Renal cortex interstitium (tissue), 15 donors: ENCODE measurements at places on chromosomes 4 and X. TPM values are rescaled to one million over a fixed set of nuclear protein-coding genes. Genes with fewer than 3 reads are reported as not detected.

Gene RAB39B
- 3.6 TPM for polyA plus RNA-seq

Gene GLOD5
- polyA plus RNA-seq, result 1.6 TPM

DNA sequence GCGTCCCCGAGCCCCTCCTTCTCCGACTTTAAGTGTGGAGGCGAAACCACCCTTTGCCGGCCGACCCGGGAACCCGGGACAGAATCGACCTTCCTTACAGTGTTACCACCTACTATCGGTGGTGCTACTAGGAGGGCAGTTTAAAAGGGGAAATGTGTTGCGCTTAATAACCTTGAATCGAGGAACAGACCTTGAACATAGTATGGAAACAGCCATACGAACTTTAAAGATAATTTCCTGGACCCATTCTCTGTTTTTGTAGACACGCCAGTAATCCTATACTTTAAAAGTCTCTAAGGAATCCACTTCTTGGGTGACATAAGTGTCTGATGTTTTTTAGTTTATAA, 1.5 kb downstream of the ING2 start:
- no peak for DNase-seq

- no peak for DNase-seq
Observed at GRCh38 chr4:88937081-88937480, 119.9 kb downstream of the FAM13A start.

DNA sequence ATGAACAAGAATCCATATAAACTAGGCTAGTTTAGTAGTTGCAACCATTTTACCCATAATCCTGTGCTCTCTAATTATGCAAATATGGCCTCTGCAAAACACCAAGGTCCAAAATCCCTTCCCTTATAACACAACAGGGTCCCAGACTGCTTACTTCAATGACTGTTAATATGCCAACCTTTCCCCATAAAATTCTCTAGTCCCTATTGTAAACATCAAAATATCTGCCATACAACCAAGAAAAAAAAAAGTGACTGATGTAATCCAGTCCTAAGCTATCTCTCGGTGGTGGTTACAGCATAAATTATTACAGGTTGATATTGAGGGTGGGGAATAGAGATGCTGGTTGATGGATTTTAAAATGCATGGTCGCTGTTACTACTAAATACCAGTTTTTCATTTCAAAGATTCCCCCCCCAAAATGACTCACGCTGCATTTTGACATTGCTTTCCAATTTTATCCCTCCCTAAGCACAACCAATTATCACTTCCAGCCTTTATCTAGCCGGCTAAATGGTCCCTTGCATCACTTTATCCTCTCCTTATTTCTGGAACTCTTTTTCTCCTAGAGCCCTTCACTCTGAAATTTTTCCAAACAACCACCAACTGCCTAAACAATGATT, 44.8 kb downstream of the TSPAN5 start:
- DNase-seq, result no peak

GRCh38 chr4:142909908-142910307, 63.8 kb upstream of the INPP4B start:
- DNase-seq, result no peak

Gene NR3C2
- 16.2 TPM for polyA plus RNA-seq

Gene GRID2
- polyA plus RNA-seq, result 4.8 TPM

DNA sequence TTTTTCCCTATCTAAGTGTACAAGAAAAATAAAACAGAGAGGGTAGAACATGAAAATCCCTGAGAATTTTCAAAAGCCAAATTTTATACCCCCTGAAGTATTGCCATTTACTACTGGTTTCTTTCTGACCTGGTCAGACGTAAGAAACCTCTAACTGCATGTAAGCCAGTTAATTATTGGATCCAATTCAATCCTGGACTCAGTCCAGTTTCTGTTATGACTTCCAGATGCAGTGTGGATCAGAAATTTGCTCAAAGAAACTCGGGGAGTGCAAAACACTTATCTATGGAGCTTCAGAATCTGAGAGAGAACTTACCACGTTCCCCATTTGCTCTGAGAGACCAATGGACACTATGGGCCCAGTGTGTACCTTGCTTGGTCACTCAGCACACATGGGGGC, 383.5 kb downstream of the KLHL4 start:
- no peak for DNase-seq

DNA sequence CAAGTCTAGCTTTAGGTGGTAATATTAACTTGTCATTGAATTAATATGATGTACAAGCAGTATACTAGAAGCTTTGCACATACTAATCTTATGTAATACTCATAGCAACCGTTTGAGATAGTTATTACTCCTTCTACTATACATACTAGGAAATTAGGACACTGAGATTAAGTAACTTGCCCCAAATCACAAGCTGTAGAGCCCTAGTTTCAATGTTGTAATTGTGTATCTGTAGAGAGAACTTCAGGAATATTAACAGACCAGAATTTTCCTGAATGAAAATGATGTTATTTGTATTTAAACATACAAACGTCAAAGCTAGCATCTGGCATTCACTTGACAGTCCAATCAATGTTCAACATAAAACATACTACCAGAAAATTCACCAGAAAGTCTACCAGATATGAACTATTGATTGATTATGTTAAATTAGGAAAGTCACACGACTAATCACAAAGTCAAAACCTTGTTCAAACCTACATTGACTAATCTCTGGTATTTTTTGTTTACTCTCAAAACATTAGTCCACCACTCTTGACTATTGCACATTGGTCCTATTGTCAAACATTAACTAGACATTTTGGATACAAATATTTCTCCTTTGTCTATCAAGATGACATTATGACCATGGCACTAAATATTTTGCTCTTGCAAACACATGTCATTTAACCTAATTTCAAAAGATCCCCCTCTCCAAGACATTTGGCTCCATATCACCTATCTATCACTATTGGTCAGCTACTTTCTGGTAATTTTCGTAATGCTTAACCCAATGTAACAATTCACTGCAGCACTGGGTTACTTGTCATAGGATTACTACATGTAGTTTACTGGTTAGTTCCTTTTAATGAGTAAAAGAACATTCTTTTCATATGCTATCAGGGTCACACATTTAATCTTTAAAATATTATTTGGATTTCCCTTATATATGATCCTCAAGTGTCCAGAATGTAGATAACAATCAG, 100.7 kb downstream of the GPC3 start:
- DNase-seq, result no peak

Gene CHRDL1
- polyA plus RNA-seq, result 12.9 TPM

Gene SLC49A3
- 3.8 TPM for polyA plus RNA-seq

Gene HTN1
- polyA plus RNA-seq, result 0.06 TPM
